ENCODE measurements at places on chromosomes 7 and 10.

DNA sequence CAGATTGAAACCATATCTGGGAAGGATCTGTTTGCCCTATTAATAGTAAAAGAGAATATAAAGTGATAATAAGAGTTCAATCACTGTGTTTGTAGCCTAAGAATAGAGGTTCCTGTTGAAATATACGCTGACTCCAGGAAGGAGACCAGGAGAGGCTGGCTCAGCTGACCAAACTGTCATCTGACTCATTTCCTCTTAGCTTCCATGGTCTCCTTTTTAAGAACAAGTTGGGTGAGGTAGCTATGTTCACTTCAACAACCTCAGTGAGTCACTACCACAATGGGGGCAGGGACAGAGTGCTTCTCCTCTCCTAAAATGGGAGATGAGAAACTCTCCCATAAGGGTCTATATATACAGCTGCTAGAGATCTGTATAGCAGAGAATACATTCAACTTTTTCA lies 543.3 kb downstream of the CALN1 start:
- no peak for DNase-seq

GRCh38 chr7:32496052-32496813 lies 944 bp downstream of the AVL9 start:
- no peak for DNase-seq

- no peak for DNase-seq
These were observed 177.0 kb downstream of the SND1 start for GRCh38 chr7:127828843-127829500.

DNA sequence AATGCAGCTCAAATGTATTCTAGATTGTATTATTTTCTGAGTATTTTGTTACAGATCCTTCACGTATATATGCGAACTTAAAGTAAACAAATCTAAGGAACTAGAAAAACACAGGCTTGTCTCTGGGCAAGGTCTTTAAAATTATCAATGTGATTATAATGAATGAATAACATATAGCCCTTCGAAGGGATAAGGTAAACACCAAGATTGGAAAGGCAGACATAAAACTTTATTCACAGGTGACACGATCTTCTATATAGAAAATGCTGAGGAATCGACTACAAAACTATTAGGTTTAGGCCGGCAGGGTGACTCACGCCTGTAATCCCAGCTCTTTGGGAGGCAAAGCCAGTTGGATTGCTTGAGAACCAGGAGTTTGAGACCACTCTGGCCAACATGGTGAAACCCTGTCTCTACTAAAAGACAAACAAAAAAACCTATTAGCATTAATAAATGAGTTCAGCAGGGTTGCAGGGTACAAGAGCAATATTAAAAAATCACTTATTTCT lies 80.4 kb downstream of the CNNM2 start:
- DNase-seq = no peak

GRCh38 chr10:56104923-56105322 lies 256.1 kb downstream of the ZWINT start:
- DNase-seq = no peak

DNA sequence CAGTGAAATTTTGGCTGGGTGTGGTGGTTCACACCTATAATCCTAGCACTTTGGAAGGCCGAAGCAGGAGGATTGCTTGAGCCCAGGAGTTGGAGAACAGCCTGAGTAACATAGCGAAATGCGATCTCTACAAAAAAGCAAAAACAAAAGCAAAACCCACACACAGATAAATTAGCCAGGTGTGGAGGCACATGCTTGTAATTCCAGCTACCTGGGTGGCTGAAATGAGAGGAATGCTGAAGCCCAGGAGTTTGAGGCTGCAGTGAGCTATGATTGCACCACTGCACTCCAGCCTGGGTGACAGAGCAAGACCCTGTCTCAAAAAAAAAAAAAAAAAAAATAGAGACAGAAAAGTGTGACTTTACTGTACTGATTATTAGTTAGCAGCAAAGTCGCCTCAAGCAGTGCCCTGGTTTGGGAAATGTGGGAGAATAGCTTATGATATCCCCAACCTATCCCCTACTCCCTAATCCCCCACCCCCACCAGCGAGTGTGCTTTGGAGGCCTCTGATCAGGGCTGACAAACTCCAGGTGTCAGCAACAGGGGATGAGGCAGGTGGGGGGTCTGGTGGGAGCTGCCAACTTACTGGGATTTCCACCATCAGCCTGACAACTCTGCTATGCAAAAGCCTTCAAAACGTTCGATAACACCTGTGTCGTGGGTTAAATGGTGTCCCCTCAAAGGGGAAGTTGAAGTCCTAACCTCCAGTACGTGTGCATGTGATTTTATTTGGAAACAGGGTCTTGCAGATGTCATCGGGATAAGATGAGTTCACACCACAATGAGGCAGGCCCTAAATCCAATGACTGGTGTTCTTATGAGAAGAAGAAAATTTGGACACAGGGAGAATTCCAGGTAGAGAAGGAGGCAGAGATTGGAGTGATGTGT lies 124.7 kb upstream of the SDK1 start:
- no peak for DNase-seq

GRCh38 chr7:47360301-47360900 lies 221.5 kb downstream of the TNS3 start:
- no peak for DNase-seq

- no peak for DNase-seq
These were observed 98.0 kb downstream of the ZMIZ1 start for GRCh38 chr10:79166741-79167140.

DNA sequence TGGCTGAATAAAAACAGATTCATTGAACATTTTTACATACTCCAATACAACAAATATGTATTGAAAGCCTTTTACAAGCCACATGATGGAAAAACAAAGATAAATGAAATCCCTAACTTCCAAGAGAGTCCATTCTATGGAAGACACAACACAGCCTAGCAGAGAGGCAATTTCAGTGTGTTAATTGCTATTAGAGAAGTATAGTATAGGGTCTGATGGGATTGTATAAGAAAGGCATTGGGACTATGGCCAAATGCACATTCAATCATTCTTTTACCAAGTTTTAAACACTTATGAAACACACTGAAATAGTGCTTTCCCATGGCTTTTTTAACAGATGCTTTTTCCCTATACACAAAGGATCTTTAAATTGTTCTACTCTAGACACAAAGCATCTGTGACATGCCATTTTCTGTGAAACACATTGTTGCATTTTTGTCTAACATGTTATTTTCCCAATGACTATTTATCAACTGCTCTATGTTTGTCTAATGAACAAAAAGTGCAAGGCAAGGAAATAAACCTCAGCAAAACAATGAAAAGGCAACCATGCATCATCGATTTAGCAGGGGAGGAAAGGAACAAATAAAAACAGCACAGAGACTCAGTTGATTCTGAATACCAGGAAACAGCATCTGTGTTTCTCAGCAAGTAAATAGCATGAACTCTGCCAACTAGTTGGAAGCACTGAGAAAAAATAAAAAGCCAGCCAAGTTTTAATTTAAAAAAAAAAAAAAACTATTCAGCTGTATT lies 42.4 kb upstream of the PHYHIPL start:
- no peak for DNase-seq

DNA sequence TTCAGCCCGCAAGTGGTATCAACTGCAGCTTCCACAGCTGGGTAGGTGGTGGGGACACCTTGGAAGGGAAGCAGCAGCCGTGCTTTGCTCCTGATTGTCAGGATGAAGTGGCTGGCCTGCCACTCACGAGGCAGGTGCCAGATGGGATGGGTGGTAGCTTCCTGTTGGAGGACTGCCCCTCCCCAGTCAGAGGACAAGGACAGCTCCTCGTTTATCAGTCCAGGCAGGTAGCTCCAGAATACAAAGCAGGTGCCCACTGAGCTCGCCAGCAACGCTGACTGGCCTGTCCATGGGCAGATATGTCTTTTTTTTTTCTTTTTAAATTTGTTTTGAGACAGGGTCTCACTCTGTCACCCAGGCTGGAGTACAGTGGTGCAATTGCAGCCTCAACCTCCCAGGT lies 431.3 kb downstream of the GALNT17 start:
- no peak for DNase-seq

- DNase-seq = no peak
These were observed 277.6 kb downstream of the GATA3 start for GRCh38 chr10:8331896-8332729.

DNA sequence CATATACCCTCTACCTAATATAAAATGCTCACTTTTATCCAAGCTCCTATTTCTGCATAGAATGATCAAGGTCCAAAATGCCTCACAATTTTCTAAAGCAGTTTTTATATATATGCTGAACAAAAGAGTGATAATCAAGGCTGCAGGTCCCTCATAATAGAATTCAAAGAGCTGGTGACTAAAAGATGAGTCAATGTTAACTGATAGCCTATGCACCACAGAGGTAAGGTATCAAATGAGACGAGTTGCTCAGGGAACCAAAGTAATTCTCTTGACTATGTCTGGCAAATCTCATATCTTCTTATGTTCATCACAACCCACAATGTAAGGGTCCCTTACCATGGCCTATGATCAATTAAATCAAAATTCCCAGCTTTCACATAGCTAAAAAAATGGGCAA lies 15.2 kb downstream of the PDZD8 start:
- DNase-seq = no peak

DNA sequence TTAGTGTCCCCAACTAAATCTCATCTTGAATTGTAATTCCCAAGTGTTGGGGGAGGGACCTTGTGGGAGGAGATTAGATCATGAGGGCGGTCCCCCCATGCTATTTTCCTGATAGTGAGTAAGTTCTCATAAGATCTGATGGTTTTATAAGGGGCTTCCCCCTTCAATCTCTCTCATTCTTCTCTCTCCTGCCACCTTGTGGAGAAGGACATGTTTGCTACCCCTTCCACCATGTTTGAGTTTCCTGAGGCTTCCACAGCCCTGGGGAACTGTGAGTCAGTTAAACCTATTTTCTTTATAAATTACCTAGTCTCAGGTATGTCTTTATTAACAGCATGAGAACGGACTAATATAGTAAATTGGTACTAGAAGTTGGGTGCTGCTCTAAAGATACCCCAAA lies 365.6 kb downstream of the ANKRD7 start:
- DNase-seq = no peak

DNA sequence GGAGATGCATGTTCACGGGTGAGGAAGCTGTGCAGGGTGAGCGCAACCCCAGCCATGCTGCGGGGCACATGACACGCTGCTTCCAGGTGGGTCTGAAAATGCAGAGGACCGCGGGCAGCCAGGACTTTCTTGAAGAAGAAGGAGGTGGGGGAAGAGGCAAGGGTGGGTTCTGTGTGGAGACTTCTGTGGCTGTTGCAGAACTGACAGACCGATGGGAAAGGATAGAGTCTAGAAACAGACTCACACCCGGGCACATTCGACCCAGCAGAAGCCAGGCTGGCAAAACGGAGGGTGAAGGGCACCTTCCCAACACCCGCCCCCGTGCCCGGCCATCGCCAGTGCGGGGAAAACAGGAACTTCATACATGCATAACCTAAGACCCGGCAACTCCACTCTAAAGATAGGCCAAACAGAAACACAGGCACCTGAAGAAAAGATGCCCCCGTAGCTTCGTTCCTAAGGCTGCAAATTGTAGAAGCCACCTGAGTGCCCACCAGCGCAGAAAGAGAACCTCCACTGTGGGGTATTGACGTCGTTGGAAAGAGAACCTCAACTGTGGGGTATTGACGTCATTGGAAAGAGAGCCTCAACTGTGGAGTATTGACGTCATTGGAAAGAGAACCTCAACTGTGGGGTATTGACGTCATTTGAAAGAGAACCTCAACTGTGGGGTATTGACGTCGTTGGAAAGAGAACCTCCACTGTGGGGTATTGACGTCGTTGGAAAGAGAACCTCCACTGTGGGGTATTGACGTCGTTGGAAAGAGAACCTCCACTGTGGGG lies 4.8 kb upstream of the KNDC1 start:
- no peak for DNase-seq
